CD4-positive, alpha-beta T cell treated with Interleukin-21 for 1 hour (primary cell): ENCODE measurements at places on chromosomes 3 and 15.

GRCh38 chr3:73707772-73708171 lies 83.0 kb upstream of the PDZRN3 start:
- DNase-seq: no peak

DNA sequence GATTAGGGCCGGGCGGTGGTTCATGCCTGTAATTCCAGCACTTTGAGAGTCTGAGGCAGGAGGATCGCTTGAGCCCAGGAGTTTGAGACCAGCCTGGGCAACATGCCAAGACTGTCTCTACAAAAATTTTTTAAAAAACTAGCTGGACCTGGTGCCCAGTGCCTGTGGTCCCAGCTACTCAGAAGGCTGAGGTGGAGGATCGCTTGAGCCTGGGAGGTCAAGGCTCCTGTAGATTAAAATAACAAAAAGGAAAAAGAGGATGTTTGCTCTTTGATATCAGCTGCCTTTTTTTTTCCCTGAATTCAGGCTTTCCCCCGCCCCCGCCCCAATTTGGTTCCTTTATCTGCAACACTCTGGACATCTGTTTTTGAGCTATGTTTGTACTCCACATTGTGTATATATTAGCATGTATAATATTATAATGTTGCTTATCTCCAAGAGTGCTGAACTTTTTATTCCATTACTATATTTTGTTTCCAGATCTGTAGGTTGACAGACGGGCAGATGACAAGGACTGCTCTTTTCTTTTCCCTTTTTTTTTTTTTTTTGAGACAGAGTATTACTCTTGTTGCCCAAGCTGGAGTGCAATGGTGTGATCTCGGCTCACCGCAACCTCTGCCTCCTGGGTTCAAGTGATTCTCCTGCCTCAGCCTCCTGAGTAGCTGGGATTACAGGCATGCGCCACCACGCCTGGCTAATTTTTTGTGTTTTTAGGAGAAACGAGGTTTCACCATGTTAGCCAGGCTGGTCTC lies 4.6 kb downstream of the SNAP23 start:
- no peak for DNase-seq

- no peak for DNase-seq
These were observed 1152.4 kb upstream of the ALCAM start for GRCh38 chr3:104214277-104214676.

DNA sequence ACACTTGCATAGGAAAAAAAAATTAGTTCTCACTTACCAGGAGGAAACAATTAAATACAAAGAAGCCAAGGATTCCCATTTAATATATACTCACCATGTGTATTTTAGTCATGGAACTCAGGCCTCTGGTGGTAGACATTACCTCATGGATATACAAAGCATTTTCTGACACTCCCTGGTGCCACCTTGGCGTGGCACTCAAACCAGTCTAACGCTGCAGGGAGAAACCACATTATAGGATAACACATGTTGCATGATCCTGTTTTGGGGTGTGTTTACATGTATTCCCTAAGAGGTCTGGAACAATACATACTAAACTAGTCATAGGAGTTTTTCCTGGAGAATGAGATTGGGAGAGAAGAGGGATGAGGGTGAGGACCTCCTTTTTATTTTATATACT lies 5.9 kb upstream of the RTF1 start:
- no peak for DNase-seq

DNA sequence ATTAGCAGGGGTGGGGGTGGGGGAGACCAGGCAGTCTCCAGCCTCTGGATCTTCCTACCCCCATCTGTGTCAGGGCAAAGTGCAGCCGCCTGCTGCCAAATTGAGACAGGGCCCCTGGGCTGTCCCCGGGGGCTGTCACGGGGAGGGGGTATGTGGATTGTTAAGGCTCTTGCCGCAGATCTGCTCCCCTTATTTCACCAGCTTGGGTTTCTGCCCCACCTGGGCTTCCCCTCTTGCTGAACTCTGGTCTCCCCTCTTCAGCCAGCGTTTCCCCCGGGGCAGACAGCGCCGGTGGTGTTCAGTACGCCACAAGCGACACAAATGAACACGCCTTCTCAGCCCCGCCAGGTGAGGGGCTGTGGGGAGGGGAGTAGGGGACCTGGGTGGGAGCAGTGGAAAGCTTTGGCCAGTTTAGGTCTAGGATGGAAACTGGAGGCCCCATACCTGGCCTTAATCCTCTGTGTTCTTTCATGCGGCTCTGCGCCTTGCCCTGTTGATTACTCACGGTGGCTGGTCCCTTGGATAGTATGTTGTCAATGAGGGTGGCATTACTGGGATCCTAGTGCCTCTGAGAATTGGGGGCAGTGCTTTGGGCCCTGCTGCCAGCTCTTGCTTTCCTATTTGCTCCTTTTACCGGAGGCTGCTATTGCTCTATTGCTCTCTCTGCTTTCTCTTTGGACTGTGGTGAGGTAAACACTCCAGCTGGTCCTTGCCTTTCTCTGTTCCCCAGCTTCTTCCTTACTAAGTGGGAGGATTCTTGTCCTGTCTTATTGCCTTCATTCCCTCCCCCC lies 1.7 kb downstream of the EIF4G1 start:
- DNase-seq: peak; percentile 42
